ENCODE measurements at places on chromosomes 2 and 18. TPM values are rescaled to one million over a fixed set of nuclear protein-coding genes. Genes with fewer than 3 reads are reported as not detected.

Gene PROM2
- total RNA-seq, result 4.0 TPM

Gene DNPEP
- total RNA-seq, result 63.5 TPM

Gene DNAH6
- total RNA-seq, result 0.09 TPM

- no peak for DNase-seq
Observed at GRCh38 chr2:38064801-38065501, 11.0 kb downstream of the CYP1B1 start.

GRCh38 chr2:196360650-196361049 lies 189.3 kb upstream of the STK17B start:
- no peak for DNase-seq

DNA sequence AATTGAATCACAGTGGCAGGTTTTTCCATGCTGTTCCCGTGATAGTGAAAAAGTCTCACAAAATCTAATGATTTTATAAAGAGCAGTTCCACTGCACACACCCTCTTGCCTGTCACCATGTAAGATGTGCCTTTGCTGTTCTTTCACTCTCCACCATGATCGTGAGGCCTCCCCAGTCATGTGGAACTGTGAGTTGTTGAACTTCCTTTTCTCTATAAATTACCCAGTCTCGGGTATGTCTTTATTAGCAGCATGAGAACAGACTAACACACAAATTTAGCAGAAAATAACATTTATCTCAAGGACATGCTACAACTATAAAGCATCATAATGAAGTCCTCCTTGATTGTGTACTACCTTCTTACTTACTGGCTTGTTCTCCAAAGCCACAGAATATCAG lies 1526.0 kb downstream of the LRP1B start:
- DNase-seq, result no peak

- no peak for DNase-seq
Observed at GRCh38 chr2:109623297-109623696, 9.1 kb downstream of the SOWAHC start.

- no peak for DNase-seq
Observed at GRCh38 chr18:25166113-25166512, 185.9 kb downstream of the ZNF521 start.

- no peak for DNase-seq
Observed at GRCh38 chr2:188984680-188985079, 10.5 kb downstream of the COL3A1 start.

Measured in H9 (cell line).